Activated CD8-positive, alpha-beta T cell treated with anti-CD3 and anti-CD28 coated beads for 36 hours (primary cell): ENCODE measurements at places on chromosomes 7 and 10. TPM values are rescaled to one million over a fixed set of nuclear protein-coding genes. Genes with fewer than 3 reads are reported as not detected.

DNA sequence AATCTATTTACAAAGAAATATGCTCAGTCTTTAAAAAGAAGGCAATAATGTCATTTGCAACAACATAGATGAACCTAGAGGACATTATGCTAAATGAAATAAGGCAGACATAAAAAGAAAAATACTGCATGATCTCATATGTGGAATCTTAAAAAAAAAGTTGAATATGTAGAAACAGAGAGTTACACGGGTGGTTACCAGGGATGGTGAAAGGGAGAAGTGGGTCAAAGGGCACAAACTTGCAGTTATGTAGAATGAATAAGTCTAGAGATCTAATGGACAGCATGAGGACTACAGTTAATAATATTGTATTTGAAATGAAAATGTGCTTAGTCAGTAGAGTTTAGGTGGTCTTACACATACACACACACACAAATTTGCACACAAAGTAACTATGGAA is 88.2 kb upstream of the CCDC71L start:
- DNase-seq, result no peak

DNA sequence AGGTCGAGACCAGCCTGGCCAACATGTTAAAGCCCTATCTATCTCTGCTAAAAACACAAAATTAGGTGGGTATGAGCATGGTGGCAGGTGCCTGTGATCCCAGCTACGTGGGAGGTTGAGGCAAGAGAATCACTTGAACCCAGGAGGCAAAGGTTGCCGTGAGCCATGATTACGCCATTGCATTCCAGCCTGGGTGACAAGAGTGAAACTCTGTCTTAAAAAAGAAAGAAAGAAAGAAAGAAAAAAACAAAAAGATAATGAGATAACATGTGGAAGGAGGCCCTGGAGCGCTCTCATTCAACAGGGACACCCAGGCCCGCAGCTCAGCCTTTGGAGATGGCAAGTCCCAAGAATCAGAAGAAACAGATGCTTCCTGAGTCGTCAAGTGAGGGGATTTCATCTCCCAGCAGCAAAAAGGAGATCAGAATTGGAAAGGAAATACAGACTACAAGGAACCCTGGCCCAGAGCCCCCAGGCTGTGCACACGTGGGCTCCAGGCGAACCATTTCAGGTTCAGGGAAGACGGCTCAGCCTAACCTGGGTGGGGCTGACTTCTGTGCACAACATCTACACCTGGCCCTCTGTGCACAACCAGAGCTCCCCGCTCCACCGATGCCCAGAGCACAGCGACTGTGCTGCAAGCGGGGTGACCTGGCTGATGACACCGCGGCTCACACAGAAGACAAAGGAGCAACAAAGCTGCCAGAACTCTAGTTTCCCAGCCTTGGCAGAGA is 33.3 kb downstream of the GNA12 start:
- DNase-seq, result no peak

GRCh38 chr7:157253850-157254249 is 83.0 kb upstream of the DNAJB6 start:
- no peak for DNase-seq

DNA sequence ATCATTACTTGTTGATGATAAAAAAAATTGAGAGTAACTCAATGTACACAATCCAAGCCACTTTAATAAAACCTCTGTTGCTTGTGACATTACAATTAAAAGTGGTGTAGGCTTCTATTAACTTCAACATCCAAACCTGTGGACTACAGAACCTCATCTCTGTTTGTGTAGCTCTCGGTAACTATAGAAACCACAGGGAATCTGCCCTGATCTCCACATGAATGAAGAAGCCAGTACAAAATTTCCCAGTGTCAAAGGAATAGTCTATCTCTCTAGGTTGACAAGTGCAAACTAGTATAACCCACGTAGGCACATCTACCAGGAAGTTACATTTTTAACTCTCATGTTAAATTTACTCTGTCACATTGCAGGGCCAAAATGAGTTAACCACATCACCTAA is 204.3 kb downstream of the CHCHD3 start:
- no peak for DNase-seq

Gene OR13A1
- total RNA-seq, result not detected

DNA sequence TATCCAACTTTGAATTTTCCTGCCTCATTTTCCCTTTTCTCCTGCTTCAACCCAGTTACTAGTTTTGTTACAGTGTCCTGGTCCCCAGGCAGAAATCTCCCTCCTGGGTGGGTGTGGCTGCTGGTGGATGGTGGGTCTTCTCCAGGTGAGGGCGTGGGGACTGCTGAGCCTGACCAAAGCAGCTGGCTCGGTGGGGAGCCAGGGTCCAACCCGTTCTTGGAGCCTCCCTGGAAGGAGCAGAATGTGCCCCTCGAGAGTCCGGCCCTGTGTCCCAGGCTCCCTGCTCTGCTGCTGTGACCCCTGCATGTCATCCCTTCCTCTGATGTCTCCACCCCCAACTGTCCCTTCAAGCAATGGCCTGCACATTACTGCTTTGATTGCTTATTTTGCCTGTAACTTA is 86.6 kb upstream of the TCERG1L start:
- no peak for DNase-seq

DNA sequence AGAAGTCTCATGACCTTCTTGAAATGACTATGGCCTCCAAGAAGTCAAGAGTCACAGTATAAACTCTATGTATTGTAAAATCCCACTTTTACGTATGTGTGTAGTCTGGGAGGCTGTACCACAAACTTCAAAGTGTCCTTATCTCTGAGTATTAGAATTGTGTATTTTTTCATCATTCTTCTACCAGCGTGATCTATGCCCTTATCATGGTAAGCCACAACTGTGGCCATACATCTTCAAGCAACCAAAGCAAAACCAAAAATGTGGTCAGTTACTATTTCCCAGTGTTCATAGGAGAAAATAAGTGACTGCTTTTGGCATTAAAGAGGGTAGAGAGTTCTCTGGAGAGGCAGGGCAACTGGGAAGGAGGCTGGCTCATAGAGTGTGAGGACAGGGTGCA is 42.8 kb downstream of the SPOCK2 start:
- no peak for DNase-seq

DNA sequence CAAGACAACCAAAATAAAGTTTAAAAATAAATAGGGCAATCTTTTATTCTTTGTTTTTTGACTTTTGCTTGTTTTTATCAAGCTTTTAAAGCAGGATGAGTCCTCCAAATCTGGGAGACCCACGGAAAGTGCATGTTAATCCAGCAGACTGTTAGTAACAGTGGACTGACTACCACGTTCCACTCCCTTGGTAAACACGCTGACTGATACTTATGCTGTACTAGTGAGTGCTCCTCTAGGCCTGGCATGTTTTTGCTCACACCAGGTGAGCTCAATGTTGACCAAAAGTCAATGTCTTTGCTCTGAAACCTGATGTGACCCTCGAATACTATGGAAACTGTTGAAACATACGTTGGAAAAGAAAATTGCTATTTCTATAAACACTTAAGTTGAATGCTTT is 88.4 kb downstream of the KIAA1549 start:
- no peak for DNase-seq

GRCh38 chr7:105153531-105153930 is 139.5 kb downstream of the KMT2E start:
- DNase-seq, result no peak

GRCh38 chr10:123132576-123133477 is 2.9 kb upstream of the HMX3 start:
- peak; percentile 93 for DNase-seq

DNA sequence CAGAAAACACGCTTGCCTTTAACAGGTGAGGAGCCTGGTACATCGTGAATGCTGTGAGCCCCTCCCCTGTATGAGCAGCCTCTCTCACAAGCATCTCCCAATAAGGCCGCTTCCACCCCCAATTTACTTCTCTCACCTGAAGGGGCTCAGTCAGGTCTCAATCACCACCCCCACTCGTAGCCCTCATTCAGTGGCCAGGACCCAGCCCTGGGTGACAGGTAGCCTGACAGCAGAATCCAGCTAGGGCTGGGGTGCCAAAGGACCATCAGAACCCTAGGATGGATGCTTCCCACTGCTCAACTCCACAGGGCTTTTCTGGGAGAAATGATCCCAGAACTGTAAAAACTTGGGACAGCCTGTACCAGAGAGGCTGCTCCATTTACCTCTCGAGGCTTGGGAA is 6.4 kb upstream of the NDST2 start:
- no peak for DNase-seq

DNA sequence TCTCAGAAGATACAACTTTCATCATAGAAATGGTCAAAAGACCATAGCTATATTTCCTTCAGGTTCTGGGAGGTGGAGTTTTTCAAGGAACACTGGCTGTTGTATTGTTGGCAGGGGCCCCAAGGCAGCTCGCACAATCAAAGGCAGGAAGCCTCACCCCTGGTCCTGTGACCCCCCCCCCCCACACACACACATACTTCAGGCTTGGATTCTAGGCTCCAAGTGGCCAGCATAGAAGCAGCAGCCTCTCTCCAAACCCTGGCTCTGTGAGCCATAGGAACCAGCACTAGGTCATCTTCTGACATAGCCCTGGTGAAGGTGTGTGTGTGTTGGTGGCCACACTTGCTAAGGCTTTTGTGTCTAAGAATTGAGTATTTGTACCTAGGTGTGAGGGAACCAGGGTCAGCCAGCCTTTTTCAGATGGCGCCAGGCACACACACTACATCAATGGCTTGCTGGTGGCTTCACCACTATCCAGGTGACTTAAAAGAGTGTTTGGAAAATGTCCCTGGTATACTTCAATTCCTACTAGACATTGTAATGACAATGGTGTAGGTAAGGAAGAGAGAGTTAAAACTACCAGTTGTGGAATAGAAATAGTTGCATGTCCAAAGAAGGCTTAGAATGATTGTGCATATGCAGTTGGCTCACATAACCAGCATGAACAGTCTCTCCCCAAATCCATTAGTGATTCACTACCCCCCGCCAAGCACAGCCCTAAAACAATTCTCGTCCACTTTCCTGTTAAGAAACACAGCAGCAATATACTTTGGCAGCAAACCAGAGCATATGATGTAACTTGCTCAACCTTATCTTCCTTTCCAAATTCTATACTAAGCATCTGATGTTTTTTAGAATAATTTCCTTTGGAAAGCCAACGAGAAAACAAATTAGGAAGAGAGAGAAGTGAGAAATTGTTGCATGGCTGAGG is 91.3 kb downstream of the AVL9 start:
- DNase-seq, result no peak

DNA sequence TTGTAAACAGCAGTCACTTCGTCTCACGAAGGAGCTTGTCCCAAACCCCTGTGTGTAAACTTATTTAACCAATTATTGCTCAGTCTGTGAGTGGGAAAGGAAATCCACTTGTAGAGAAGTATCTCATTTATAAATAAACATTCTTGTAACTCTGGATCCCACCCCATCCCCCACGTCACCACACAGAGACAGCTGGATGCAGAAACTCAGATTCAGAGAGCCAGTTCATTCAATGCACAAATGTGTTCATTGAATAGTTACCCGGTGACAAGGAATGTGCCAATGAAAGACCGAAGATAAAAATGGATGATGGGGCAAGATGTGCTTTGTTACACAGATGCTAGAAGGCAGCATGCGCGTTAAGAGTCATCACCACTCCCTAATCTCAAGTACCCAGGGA is 8.3 kb upstream of the OCM start:
- no peak for DNase-seq

DNA sequence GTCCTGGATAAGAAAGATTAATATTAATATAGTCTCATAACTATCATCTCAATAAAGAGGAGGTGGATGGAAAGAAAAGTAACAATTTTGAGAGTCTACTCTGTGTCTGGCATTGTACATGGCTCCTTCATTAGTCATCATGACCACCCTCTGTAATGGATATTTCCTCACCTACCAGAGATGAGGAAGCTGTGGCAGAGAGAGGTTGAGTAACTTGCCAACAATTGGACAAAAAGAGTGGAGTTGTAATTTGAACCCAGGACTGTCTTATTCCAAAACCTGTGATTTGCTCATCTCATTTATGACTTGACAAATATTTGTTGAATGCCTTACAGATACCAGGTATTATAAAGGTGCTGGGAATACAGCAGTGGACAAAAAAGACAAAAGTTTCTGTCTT is 2.1 kb upstream of the IDE start:
- DNase-seq, result no peak

GRCh38 chr7:155787171-155787851 is 25.0 kb downstream of the SHH start:
- no peak for DNase-seq

GRCh38 chr10:63653747-63654146 is 132.5 kb downstream of the REEP3 start:
- no peak for DNase-seq

DNA sequence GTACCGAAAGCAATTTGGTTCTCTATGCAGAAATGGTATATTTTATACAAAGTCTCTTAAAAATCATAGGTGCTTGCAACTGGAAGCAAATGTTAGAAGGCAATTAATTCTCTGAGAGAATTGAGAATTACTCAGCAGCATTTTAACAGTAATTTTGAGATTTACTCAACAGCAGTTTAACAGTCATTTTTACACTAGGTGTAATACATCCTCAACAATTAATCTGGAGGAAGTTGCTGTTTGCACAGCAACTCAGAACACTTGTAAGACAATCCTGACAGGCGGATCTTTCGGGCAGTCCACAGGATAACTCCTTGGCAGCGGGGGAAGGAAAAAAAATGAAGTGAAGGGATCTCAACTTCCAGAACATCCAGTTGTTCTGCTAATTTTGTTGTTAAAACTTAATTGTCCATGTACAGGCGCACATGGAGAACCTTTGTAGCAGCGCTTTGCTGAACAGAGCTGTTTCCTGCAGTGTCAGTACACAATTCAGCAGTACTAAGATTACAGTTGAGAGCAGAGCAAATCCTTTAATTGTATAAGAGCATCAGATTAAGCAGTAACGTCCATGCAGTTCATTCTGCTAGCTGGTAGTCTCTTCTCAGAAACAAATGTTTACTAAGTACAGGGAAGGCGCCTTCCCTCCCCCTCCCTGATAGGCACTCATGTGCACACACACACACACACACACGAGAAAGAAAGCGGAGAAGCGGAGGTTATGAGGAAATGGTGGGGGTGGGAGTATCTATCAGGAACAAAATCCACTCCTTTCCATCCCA is 43.8 kb downstream of the ENO4 start:
- DNase-seq, result no peak

GRCh38 chr7:105940109-105940508 is 23.0 kb upstream of the CDHR3 start:
- no peak for DNase-seq

DNA sequence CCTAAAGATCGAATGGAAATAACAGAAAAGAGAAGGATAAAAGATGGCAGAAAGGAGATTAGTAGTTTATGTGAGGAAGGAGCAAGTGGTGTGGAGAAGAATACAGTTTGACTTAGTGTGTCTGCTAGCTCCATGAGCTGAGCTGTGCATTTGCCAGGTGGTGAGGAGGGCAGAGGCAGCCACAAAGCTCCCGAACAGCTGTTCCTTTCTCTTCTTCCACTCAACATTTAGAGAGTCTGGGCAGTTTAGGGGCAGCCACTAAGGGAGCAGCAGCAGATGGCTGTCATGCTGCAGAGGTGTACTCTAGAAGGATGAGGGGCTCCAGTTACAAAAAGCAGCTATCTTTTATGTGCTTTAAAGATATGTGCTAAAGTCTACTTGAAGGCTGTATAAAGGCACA is 674.4 kb downstream of the GRM8 start:
- DNase-seq, result no peak

- no peak for DNase-seq
Measured at GRCh38 chr10:42977032-42977416, 99.8 kb upstream of the RET start.

Gene GDF2
- not detected for total RNA-seq

- DNase-seq, result no peak
Measured at GRCh38 chr10:26417136-26417535, 21.0 kb upstream of the APBB1IP start.
